ENCODE measurements at places on chromosomes 6 and 20.

GRCh38 chr6:67908379-67908778 is 726.7 kb upstream of the ADGRB3 start:
- DNase-seq = no peak

GRCh38 chr20:24910461-24910860 is 38.6 kb upstream of the CST7 start:
- no peak for DNase-seq

GRCh38 chr6:112038268-112038667 is 15.6 kb upstream of the CCN6 start:
- DNase-seq = no peak

DNA sequence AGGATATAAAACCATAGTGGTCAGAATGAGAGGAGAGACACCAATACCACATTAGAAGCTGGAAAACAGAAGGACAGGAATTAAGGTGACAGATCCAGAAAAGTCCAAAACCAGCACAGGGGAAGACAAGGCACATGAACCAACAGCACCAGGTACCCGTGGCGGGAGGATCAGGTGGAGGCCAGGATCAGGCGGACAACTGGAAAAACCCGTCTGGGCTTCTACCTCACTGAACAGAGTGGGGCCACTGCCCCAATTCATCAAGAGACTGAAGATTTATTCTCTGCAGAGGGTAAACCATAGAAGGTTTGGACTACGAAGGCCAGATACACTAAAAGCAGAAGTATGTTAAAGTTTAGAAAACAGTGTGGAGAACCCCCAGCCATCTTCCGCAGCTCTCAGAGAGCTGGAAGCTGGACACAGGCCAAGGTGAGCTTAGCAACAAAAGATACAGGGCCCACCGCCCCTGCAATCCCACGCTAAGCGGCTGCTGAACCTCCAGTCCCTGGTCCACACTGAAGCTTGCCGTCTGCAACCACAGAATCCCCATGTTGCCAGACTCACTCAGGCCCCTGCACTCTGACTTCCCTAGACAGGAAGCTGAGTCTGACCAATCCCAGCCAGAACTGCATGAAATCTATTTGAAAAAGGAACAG is 29.9 kb downstream of the ABHD12 start:
- DNase-seq = no peak

DNA sequence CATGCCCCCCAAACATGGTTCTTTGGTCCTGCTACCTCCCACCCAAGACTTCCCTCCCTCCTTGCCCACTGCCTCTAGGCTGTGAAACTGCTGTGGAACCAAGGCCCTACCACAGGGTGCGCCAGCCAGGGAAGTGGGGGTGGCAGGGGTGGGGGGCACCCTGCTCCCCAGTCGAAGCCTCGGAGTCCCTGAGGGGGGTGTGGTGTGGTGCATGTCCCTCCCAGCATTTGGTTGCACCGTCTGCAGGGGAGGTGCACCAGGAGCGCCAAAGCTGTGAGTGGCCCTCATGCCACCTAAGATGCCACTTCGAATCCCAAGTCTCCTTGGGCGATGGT is 1.8 kb downstream of the RGS19 start:
- DNase-seq = no peak

GRCh38 chr20:21047981-21048380 is 58.2 kb downstream of the LINC00237 start:
- DNase-seq = no peak

DNA sequence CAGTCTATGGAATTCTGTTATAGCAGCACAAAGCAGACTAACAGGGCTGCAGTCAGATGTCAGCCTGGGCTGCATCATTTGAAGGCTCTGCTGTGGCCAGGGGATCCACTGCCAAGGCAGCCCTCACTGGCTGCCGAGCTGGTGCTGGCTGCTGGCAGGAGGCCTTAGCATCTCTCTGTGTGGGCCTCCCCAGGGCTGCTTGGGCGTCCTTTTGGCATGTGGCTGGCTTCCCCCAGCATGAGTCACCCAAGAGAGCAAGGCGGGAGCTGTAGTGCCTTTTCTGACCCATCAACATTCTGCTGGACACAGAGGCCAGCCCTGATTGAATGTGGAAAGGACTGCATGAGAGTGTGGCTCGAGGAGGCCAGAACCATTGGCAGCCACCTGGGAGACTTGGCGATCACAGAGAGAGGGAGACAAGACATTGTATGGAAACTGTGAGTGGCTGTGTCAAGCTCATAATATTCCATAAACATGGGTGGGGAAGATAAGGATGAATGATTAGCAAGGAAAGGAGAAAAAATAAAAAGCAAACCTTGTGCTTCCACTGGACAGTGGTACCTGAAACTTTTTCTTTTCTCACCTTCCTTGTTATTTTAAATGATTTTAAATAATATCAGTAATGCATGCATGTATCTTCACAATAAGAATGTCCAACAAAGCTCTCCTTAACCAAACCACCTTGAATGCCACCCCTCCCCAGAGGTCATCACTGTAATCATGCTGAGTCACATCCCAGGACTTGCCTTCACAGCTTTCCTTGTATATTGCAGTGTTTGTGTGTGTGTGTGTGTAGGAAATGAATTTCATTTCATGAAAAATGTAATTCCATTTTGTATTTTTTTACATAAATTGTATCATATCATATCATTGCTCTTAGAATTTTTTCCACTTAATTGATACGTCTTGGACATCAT is 55.0 kb upstream of the VSX1 start:
- DNase-seq = no peak

DNA sequence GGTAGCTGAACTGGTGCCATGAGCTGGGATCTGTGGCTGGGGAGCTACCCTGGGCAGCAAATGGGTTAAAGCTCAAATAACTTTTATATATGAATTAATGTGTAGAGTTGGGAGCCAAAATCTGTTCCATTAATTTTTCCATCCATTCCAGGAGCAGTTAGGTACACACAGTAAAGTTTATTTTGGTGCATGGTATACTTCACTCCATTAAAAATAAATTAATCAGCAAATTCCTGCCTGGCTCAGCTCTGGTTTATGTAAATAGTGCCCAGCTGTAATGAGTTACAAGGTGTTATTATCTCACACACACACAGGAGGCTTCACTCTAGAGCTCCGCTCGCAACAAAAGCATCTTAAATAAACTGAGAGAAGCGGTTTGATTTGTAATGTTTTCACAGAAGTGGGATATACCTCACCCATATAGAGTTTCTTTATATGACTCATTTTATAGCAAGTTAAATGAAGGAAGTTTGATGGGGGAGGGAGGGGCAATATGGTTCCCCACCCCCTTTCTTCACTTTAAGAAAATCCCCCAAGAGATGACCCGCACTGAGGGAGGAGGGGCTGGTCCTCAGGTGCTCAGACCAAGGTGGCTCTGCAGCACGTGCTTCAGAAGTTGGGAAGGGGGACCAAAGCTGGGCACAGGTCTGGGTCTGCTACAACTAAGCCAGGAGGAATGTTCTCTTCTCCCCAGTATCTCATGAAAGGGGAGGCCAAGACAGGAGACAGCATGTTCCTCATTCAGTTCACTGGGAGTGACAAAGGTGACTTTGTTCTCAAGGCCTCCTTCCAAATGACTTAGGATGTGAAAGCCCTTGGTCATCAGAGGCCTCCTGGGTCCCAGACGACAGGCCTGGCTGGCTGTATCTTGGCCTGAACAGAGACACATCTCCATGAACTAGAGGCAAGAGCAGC is 10.5 kb upstream of the FAM83C start:
- DNase-seq = no peak

- no peak for DNase-seq
These were observed 22.3 kb upstream of the BMP7 start for GRCh38 chr20:57288651-57289277.

DNA sequence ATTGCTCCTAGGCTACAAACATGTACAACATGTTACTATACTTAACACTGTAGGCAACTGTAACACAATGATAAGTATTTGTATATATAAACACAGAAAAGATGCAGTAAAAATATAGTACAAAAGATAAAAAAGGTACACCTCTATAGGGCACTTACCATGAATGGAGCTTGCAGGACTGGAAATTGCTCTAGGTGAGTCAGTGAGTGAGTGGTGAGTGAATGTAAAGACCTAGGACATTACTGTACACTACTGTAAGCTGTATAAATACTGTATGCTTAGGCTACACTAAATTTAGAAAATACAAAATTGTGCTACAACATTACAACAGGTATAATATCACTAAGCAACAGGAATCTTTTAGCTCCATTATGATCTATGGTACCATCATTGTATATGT is 312.0 kb upstream of the PREP start:
- DNase-seq = no peak

DNA sequence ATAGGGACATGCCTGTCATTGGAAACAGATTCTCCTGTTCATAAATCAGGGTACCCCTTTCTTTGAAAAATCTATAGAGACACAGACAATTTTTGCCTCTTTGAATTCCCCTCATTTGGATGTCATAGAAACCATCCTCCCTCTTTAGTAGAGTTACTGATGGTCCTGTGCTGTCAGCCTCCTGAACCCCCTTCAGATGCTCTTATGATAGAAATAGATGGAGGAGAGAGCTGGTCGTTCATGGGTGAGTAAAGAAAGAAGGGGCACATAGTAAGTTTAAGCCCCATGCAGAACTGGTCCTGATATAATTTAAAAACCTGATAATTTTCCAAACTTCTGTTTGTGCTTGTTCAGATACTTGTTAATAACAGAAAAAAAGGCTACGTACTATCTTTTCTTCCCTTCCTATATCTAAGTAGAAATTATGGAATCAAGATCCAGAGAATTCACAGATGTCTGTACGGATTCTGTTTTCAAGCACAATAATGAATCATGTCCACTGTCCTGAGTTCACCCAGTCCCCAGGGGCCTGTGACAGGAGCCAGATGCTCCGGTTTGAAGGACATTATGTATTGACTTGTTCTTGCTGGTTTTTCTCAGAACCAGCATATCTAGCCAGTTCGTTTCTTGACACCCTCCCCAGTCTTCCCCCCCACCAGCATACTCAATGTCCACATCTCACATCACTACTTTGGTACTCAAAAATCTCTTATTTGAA is 78.1 kb downstream of the NCOA7 start:
- no peak for DNase-seq

DNA sequence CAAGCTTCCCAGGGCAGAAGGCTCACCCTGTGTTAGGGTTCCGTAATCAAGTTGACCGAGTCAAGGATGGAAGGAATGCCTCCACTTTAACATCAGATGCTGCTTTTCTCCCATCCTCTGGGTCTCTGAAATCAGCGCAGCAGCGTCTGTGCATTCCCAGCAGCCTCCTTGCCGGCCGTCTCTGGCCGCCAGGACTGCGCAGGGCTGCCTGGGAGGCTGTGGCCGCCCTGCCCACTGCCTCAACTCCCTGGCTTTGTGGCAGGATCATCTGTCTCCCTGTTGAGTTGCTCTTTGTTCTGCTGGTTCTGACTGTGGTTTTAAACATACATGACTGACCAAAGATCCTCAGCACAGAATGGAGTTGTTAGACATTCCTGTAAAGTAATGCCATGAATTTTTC is 56.5 kb downstream of the DLL1 start:
- no peak for DNase-seq

- no peak for DNase-seq
These were observed 256.3 kb upstream of the TAB2 start for GRCh38 chr6:149060985-149061760.

- peak; percentile 38 for DNase-seq
These were observed at the start of gene ZNF311 for GRCh38 chr6:29005183-29005885. TSS of gene ZNF311 (minus strand) at chr6:29005315. CDS start at chr6:29003954, 1,361 bp downstream.

DNA sequence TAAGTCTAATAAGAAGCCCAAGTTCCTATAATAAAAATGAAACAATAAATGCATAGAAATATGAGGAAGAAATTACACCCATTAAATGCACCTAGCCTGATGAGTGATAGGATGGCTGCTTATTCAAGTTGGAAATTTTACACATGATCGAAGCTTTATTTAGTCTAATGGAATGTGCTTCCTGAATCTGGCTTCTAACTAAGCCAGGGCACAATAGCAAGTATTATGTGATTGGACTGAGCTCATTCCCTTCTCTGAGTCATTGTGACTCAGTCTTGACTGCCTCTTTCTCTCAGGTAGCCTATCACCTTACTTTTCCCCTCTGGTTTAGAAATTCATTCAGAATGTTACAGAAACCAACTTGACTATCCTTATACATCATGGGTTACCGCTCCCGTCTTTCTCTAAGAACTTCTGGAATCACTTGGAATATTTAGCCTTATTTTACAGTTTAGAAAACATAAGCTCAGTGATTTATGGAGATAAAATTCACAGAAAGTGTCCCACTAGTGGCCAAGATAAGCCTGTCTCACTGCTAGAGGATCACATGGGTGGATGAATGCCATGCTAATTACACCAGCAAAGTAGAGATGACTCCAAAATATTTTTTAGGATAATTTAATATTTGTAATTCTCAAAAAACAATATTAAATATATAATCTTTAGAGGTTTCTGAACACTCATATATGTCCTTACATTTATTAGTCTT is 505.3 kb upstream of the JAG1 start:
- DNase-seq = no peak

DNA sequence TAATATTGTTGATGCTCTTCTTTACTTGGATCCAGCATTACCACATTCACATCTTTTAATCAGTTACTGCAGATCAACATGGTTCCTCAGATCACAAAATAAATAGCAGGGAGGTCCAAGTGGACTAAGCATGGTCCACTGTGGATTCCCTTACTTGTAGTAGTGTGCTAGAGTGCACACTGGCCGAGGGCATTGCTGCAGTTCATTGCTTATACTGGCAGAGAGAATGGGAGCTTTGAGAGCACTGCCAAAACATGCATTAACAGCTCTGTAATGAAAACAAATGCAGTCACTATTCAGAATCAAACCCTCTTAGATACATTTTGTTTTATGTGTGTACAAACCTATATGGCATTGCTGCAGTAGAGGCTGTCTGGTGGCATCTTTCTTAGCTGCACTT is 471.5 kb downstream of the CD109 start:
- no peak for DNase-seq

- no peak for DNase-seq
These were observed 15.7 kb downstream of the PAQR8 start for GRCh38 chr6:52377538-52378221.

GRCh38 chr6:84588697-84589080 is 175.7 kb downstream of the TBX18 start:
- DNase-seq = no peak

- no peak for DNase-seq
These were observed 17.4 kb upstream of the SIRPB1 start for GRCh38 chr20:1637226-1637625.

- no peak for DNase-seq
These were observed 753.4 kb upstream of the ADGRB3 start for GRCh38 chr6:67881706-67882065.

- DNase-seq = no peak
These were observed 5.6 kb upstream of the TBPL1 start for GRCh38 chr6:133947302-133947900.

GRCh38 chr6:32816746-32817204 is at the start of gene HLA-DOB:
TSS of gene HLA-DOB (minus strand) at chr6:32817002. CDS start at chr6:32816951, 51 bp downstream.
- no peak for DNase-seq

GRCh38 chr20:49759266-49759950 is 45.7 kb upstream of the B4GALT5 start:
- DNase-seq = no peak
